ENCODE measurements at places on chromosomes 2 and 18. TPM values are rescaled to one million over a fixed set of nuclear protein-coding genes. Genes with fewer than 3 reads are reported as not detected.

DNA sequence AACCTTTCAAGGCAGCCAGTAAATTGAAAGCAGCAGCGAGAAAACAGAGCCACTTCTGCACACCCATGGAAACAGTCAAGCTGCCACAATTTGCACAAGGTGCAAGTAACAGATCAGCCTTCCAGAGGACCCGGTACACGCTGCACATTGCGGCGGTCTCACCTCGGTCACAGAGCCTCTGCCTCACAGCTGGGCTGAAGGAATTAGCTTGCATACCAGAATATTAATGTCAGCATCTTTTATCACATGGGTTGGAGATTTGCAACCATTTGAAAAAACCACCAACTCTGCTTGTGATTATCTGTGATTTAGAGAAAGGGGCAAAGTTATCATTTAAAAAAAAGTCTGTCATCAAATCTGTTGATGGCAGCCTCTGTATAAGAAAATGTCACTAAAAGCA, 330.5 kb upstream of the TCF4 start:
- no peak for DNase-seq

GRCh38 chr18:32724071-32724749, 48.6 kb downstream of the KLHL14 start:
- DNase-seq: no peak

- DNase-seq: no peak
These were observed 829 bp upstream of the KIAA2012 start for GRCh38 chr2:202072226-202072625.

SLC4A5 gene
- 1.8 TPM for polyA plus RNA-seq

LAMA3 gene
- polyA plus RNA-seq: 1.8 TPM
